Ureter (tissue), 1 donor: ENCODE measurements at places on chromosomes 1 and 21.

- no peak for DNase-seq
These were observed 70.6 kb downstream of the PATJ start for GRCh38 chr1:61812916-61813315.

DNA sequence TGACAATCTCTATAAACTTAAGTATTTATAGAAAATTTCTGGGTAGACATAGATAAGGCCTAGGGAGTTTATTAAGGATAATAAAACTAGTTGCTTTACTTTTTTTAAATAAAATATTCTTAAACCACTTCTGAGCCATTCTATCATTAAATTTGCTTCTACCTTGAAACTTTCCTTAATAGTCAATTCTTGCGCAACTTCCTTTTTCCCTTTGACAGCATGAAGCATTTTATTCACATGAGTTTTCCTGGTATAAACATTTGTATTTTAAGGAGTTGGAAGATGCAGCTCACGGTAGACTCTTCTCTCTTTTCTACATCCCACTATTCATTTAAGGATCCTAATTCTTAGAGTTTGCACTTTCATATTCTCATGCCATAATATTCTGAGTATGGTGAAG lies 75.8 kb upstream of the DPH5 start:
- DNase-seq, result no peak

DNA sequence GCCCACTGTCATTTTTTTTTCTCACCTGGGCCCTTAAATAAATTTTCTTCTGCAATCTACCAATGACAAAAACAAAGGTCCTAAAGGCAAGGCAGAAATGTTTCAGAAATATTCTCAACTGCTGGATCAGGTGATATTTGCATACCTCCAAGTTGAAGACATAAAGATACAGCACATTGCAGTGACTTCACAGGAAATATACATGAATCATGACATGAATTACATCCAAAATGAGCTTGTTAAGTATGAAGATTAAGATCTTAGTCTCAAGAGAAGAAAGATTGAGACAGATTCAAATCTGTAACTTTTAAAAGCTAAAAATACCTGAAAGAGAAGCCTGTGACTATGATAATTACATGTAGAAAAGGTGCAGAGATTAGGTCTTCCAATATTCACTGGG lies 207.8 kb downstream of the SIPA1L2 start:
- no peak for DNase-seq

DNA sequence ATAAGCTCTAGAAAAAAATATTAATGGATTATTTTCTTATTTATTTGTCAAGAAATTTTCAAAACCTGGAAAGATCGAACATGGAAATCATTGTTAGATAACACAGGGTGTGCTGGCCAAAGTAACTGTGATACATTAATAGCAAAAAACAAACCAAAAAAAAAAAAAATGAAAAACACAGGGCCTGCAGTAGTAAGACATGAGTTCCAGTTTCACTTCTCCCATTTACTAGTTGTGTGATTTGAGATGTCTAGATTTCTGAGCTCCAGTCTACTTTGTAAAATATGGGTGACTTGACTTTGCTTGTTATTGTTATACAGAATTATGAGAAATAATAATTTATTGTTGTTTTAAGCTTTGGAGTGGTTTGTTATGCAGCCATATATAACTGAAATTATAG lies 13.6 kb downstream of the FAM177B start:
- no peak for DNase-seq

DNA sequence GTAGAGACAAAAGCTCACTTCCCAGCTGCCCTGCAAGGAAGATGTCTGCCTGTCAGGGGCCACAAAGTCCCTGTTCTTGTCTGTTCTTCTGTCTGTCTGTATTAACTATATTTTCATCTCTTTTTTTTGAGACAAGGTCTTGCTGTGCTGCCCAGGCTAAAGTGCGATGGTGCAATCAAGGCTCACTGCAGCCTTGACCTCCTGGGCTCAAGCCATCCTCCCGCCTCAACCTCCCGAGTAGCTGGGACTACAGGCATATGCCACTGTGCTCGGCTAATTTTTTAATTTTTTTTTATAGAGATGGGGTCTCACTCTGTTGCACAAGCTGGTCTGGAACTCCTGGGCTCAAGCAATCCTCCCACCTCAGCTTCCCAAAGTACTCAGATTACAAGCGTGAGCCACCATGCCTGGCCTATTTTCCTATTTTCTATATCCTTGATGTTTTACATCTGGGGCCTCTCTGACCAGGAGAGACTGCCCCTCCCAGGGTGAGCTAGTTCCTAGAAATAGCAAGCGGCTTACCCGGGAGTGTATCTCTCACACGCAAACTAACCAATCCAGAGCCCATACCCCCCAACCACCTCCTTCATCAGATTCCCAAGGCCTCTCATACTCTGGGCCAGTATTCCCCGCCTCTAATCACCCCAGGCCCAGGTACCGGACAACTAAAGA lies 5.4 kb upstream of the KLHDC7A start:
- no peak for DNase-seq

DNA sequence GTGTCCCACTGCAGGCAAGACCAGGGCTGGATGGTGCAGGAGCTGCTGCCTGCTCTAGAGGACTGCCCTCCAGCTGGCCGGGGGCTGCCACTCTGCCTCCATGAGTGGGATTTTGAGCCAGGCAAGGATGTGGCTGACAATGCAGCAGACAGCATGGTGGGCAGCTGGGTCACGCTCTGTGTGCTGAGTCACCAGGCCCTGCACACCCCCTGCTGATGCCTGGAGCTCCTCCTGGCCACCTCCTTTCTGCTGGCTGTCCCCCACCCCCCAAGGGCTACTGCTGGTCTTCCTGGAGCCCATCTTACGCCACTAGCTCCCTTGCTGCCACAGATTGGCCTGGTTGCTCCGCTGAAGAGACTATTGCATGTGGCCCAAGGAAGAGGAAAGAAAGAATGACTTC lies 3.9 kb upstream of the ZSCAN20 start:
- DNase-seq, result no peak

DNA sequence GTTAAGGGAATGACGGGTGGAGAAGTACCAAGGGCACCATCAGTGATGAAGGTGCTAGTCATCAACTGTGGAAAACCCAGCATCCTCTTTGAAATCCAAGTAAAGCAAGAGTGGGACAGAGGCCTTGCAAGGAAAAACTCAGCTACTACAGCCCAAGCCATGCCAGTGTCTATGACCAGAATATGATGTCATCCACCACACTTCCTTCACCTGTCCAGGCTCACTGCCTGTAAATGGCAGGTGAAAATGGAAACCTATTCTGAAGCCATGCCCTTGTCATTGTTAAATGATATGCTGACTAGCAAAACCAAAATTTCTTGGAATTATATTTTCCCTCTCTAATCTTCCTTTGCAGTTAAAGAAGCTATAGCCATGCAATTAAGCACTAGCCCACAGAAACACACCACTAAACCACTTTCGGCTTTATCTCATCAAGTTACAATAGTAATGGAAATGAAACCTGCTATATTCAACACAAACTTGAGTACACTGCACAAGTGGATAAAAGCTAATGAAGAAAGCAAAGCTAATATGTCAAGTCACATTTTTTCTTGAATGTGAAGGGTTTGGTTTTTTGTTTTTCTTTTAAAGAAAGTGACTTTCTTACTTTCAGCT lies 96.3 kb upstream of the RALGPS2 start:
- no peak for DNase-seq

- DNase-seq, result no peak
These were observed 69.9 kb upstream of the WDR26 start for GRCh38 chr1:224504297-224505041.

- no peak for DNase-seq
These were observed 32.2 kb downstream of the SOX13 start for GRCh38 chr1:204105131-204105515.

- no peak for DNase-seq
These were observed 14.9 kb upstream of the TNNI1 start for GRCh38 chr1:201436393-201436792.
